ENCODE measurements at places on chromosomes 16 and 17.

DNA sequence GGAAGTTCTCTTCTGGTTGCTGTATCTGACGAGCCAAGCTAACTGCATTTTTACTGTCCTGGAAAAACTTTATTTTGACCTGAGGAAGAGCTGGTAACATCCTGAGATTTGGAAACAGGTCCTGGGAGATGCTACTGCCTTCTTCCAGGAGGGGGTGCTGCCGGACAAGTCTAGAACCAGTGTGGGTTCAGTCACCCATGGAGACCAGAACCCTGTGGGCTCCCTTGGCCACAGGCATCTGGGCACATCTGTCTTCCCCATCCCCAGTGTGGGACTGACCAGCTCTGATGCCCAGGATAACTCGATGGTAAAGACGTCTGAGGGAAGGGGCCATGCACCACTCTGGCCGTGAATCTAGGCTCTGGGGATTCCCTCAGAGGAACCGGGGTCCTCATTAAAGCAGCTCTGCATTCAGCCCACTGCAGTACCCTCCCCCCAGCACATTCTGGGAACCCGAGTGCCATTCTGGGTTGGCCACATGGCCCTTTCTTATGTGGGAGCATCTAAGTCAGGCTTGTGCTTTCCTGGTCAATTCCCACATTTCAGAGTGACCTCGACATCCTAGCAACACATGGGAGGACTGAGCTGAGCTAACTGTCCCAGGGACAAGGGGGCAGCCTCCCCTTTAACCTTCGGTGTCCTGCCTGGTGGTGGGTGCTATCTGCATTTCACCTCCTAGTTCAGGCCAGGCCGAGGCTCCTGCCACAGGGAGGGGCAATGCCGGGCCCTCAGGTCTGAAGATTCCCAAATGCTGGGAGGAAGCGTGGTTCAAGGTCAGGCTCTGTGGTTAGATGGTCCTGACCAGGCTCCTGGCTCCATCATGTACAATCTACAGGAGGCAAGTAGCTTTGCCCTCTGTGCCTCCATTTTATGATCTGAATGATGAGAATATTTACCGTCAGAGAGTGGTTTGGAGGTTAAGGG is 6.4 kb downstream of the C16orf86 start:
- peak; percentile 78 for DNase-seq

DNA sequence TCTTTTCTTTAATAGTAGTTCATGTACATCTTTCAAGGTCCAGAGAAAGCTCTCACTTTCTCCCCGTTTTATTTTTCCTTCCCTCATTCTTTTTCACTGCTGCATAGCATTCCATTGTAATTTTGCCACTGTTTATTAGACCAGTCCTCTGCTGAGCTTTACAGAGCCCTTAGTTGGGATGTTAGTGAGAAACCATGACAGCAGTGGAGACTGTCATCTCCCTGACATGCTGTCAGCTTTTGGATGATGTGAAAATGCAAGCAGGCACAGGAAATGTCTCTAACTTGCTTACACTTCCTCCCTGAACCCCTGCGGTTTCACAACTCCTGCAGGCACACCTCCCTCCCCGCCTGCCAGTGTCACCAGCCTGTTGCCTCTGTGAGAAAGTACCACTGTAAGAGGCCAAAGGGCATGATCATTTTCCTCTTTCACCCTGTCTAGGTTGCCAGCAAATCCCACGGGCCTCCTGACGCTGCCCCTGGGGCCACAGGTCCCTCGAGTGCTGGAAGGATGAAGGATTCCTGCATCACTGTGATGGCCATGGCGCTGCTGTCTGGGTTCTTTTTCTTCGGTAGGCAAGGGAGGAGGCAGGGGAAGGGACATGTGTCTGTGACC is at the start of gene ITGAL:
TSS of gene ITGAL (plus strand) at position 415 of the 615 bp plus-strand sequence. CDS start at position 511, 96 bp downstream.
- no peak for DNase-seq

GRCh38 chr16:27945233-27945973 is 118.1 kb downstream of the GSG1L start:
- DNase-seq = no peak

DNA sequence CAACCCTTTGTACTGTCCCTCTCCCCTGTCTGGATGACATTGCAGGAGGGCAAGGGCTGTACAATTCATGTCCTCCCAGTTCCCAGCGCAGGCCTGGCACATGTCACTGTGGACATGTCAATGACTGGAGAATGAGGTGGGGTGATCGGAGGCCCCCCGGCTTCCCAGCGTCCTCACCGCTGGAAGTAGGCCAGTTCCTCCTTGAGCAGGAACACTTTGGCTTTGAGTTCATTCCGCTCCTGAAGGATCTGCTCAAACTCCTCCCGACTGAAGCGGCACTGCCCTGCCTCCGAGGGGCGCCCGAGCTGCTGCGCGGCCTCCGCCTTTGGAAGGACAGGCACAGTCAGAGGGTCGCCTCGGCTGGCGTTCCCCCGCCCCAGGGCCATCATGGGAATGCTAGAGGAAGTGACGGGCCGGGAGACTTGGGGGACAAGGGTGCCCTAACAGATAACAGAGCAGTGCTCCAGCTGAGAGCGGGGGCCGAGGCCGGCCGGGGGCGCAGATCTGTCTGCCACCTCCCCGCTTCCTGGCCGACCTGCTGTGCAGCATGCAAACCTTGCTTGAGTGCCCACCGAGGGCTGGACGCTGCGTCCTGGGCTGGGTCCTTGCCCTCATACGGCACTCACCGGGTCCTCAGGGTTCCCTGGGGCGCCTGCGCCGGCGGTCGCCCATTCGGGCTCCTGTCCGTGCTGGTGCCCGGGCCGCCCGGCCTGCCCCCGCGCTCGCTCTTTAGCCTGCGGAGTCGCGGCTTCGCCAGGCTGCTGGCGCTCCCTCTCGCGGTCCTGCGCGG is 1.3 kb downstream of the RILP start:
- DNase-seq = peak; percentile 30

DNA sequence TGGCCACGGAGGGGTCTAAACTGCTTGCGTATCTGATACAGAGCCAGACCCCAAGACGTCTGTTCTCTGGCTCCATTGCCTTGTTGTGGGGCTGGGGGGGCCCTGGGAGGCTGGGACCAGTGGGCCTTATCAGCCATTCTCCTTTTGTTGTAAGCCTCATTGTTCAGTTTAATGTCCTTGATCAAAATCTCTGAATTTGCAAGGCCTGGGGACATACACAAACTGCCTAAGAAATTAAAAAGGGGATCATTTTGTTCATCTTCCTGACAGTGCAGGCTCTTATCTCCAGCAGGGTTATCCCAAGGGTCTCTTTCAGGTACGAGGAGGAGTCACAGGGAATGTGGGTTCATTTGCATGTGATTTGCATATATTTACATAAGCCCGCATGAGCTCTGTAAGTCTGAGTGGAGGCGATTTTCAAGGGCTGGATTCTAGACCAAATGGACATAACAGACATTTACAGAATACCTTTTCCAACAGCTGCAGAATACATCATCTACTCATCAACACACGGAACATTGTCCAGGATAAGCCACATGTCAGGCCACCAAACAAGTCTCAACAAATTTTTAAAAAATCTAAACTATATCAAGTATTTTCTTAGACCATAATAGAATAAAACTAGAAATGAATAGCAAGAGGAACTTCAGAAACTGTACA is 269.8 kb downstream of the RBFOX1 start:
- DNase-seq = no peak

- no peak for DNase-seq
These were observed 23.9 kb downstream of the RHBDL3 start for GRCh38 chr17:32289471-32290070.

DNA sequence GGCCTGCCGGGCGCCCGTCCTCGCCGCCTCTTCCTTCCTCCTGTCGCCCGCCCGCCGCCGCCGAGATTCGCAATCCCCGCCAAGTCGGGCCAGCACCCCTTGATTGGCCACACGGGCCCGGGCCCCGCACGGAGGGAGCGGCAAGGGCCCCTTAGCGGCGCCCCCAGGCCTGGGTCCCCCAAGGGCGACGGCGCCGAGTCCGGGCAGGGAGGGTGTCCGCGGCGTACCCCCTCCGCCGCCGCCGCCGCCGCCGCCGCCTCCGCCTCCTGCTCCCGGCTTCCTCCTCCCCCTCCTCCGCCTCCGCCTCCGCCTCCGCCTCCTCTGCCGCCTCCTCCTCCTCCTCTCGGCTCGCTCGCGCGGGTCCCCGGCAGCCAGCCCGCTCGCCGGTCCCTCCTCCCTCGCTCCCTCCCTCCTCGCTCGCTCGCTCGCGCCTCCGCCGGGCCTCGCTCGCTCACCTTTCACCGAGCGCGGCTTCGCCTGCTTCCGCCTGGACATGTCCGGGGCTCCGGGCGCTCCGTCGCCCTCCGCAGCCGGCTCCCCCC is 561 bp downstream of the ZNF423 start:
- DNase-seq = peak; percentile 73

GRCh38 chr17:31787857-31788570 is 71.0 kb downstream of the COPRS start:
- peak; percentile 93 for DNase-seq

DNA sequence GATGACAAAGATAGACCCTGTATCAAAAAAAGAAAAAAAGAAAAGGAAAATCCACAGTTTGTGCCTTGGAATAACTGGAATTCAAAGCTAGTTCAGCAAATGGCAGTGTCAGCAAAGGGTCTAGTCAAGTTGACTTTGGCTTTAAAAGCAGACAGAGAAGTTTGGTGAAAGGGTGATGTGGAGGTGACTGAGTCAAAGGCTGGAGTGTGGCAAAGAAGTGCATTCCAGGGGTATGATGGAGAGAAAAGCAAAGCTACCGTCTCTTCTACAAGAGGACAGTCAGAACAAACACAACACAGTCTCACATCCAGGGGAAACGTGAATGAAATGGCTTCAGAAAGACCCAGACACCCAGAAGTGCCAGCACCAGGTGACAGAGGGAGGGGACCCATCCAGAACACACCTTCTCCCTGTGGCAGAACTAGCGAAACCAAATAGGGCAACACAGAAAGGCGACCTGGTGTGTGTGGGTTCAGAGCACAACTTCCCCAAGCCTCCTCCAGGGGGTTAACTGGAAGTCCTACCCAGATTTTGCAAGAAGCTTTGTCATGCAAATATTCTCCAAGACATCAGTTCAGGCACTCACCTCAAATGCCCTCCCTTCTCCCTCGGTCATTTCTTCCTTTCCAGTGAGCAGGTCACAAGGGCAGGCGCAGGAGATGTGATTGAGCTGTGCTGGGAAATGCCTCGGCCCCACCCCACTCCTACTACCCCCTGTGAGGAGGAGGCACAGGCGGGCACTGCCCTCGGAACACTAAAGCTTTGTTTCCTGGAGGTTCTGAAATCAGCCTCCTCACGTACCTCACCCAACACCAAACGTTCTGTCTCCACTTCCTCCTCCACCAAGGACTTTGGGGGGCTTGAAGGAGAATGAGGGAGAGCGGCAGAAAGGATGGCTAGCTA is 481.9 kb downstream of the SOX9 start:
- peak; percentile 90 for DNase-seq

DNA sequence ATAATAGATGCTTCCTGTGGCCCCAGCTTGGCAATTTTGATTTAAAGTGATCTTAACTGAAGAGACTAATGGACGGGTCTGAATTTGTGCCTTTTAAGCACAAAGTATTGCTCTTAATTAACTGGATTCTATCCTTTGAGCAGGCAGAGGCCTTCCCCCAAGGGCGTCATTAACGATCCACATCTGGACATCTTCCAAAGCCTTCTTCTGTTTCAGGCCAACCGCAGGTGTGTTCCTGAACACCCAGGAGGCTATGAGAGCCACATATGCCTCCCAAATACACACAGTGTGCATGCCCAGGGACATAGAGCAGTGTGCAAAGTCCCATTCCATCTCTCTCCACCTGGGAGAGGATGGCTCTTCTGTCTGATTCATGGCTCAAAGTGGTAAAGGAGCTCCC is 42.3 kb downstream of the MAPT start:
- no peak for DNase-seq

- no peak for DNase-seq
These were observed 242.3 kb downstream of the CCDC182 start for GRCh38 chr17:57502811-57503241.

DNA sequence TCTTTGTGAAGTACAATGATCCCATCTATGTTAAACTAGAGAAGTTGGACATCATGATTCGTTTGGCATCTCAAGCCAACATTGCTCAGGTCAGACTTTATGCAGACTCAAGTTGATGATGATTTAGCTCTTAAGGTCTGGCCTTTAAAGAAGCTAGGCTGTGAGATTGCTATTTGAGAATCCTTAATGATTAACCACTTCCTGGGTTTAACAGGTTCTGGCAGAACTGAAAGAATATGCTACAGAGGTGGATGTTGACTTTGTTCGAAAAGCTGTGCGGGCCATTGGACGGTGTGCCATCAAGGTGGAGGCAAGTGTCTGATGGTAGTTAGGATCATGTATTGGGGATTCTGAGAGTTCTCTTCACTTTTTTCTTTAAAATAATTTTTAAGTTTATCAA is 40.3 kb downstream of the AP2B1 start:
- no peak for DNase-seq

DNA sequence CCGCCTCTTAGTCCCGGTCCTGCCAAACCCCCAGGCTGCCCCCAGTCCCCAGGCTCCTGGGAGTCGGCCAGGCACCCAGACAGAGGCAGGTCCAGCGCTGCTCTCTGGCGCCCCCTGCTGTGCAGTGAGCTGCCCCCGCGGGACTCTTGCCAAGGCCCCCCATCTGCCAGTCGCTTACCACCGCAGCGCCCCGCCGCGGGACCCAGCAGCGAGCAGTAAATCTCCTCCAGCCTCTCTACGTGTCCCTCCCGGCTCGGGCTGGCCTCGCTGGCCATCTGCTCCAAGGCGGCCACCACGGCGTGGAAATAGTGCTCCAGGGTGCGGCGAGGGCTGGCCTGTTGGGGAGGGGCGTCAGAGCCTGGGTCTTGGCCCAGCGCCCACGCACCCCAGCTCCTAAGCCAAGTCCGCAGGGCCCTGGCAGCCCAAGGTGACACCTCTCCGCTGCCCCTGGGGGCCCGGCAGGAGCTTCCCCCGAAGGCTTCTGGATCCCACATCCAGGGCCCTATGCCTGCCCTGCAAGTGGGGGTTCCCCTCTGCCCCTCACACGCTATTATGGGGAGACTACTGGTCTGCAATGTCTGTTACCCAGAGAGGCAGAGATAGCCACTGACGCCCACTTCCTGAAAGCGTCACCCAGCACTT is 33.7 kb upstream of the MFSD6L start:
- no peak for DNase-seq

- DNase-seq = no peak
These were observed 132.6 kb downstream of the PARN start for GRCh38 chr16:14497245-14498082.

GRCh38 chr16:3727806-3728381 is 10.6 kb upstream of the TRAP1 start:
- DNase-seq = no peak

DNA sequence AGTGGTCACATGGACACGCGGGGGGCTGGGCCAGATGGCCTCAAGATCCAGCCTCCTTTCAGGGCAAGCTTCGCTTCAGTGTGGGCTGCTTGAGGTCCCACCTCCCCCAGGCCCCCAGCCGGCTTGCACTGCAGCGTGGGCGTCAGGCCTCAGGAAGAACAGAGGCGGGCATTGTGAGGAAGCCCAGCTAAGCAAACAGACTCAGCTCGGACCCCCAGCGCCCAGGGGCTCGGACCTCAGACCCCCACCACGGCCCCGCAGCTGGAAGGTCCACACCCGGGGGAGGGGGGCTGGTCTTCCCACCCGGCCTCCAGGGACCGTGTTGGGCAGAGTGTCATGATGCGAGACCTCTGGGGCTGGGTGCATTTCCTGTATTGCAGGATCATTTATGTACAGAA is 24.7 kb upstream of the ZNF469 start:
- DNase-seq = no peak

GRCh38 chr16:69435977-69436820 is 11.8 kb downstream of the CYB5B start:
- DNase-seq = no peak

GRCh38 chr17:5826384-5826783 is 242.1 kb upstream of the NLRP1 start:
- peak; percentile 68 for DNase-seq
